ENCODE measurements at places on chromosomes 7 and 10.

DNA sequence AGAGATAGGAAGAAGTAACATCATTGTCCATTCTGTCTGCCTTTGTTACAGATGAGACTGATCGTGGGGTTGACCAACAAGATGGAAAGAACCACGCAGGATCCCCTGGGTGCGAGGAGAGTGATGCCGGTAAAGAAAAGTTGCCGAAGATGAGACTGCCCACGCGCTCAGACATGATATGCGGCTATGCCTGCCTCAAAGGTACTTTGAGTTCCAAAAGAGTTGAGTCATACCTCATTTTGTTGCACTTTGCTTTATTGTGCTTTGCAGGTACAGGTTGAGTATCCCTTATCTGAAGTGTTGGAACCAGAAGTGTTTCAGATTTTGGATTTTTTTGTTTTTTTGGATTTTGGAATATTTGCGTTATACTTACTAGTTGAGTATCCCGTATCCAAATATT, 12.2 kb upstream of the CLCN1 start:
- DNase-seq = no peak

- no peak for DNase-seq
These were observed 82.8 kb upstream of the VIPR2 start for GRCh38 chr7:159227433-159227832.

DNA sequence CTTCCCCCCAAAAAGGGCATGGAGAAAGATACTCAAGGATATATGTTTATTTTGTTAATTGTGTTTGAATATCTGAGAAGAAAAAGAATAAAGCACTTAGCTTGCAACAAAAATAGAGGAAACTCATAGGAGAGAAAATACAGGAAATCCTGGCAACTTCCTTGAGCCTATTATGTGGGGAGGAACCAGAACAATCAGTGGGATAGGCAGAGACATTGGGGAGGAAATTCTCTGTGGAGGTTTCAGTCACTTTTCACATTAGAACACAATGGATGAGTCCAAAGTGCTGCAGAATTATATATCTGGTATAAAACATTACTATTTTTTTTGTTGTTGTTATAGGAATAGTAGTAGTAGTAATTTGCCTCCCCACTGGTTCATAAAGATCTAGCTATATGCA, 240.1 kb downstream of the THSD7A start:
- DNase-seq = no peak

- DNase-seq = peak; percentile 75
These were observed 36.4 kb upstream of the PURB start for GRCh38 chr7:44921607-44922350.

- DNase-seq = no peak
These were observed 108.0 kb downstream of the CREB5 start for GRCh38 chr7:28520074-28521015.
